GM12892 (cell line): ENCODE measurements at places on chromosomes 7 and 10.

DNA sequence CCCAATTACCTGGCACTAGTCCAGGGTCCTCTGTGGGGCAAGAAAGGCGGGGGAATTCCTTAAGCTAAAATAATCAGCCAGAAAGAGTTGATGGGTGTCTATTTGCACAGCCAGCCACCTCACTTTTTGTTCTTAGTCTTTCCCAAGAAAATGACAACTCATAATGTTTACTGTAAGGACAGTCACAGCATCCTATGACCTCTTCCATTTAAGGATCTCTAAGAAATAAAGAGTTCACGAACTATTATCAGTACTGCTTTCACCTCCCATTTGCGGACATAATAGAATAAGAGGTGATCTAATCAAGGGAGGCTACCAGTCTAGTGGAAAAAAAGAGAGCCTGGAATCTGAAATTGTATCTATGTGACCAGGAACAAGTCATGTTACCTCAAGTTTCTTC lies 72.4 kb upstream of the LRRC17 start:
- DNase-seq = no peak

DNA sequence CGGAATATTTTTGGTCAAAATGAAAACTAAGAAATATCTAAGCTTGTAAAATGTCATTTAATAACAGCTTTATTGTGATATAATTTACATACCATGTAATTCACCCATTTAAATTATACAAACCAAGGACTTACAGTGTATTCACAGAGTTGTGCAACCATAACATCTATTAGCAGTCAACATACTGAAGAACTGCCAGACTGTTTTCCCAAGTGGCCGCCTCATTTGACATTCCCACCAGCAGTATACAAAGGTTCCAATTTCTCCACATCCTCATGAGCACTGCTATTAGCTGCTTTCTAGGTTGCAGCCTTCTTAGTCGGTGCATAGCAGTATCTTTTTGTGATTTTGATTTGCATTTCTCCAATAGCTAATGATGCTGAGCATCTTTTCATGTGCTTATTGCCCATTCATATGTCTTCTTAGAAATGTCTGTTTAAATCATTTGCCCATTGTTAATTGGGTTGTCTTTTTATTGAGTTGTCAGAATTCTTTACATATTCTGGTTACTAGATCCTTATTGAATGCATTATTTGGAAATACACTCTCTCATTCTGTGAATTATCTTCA lies 153.0 kb upstream of the FGFR2 start:
- no peak for DNase-seq

- DNase-seq = no peak
Observed at GRCh38 chr7:140521421-140521820, 42.1 kb upstream of the MKRN1 start.

- DNase-seq = peak; percentile 53
Observed at GRCh38 chr7:831596-832166, 595 bp upstream of the SUN1 start.

GRCh38 chr10:102163342-102163989 lies 11.3 kb downstream of the NOLC1 start:
- DNase-seq = no peak

DNA sequence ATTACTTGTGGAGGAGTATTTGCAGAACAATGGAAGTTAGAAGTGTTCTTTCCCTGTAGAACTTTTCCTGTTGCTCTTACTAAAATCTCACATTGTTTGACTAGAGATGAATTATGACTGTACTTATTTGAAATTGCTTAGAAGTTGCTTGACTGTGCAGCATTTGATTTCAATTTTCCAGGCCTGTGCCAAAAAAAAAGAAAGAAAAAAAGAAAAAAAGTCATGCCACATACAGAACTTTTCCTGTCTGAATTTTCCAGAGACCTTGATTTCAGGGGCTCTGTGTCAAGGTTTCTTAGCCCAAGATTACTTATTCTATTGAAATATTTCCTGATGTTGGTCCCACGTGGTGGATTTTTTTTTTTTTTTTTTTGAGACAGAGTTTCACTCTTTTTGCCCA lies 3.5 kb upstream of the FAM171A1 start:
- DNase-seq = no peak

GRCh38 chr10:10193848-10194247 lies 823.8 kb upstream of the CELF2 start:
- no peak for DNase-seq

DNA sequence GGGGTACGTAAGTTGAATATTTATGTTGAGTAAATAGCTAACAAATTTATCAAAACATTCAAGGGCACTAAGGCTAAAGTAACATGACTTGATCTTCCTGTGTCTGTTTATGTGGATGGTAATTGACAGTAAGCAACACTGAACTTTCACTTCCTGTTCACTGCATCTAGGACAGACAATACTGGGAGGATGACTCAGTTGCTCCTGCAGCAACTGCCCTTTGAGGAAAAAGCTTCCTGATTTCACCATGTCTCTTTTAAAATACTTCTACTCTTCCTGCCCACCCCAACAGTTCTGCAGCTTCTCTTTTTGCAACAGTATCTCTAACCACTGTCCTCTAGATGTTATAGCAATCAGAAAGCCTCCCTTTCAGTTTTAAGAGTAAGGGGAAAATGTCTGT lies 76.6 kb upstream of the HGF start:
- DNase-seq = no peak

DNA sequence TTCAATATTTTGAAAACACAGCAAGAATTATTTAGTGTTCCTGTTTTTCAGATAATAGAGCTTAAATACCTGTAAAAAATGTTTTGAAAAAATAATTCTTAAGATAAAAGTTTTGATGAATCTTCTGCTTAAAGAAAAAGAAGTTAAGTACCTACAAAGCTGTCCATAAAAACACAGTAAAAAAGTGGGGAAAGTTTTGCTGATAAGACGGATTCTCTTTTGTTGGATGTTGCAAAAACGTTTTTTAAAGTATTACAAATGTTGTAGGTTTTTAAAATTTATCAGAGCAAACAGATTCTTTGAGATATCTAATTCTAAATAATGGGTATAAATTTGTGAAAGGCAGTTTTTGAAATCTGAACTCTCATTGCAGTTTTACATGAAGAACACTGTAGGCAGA lies 12.2 kb downstream of the DMTF1 start:
- DNase-seq = no peak

DNA sequence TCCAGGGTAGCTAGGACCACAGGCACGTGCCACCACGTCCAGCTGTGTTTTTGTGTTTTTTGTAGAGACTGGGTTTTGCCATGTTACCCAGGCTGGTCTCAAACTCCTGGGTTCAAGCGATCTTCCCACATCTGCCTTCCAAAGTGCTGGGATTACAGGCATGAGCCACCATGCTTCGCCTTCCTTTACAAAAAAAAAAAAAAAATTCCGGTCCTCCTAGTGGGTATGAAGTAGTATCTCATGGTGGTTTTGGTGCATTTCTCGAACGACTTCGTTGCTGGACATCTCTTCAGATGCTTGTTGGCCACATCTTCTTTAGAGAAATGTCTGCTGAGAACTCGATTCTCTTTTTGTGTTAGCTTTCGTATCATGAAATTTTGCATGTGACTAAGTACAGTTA lies 3.9 kb downstream of the PROSER2 start:
- DNase-seq = no peak

GRCh38 chr7:70923181-70923845 lies 208.6 kb upstream of the GALNT17 start:
- no peak for DNase-seq

GRCh38 chr10:689452-690371 lies at the start of gene DIP2C:
Gene DIP2C, minus strand, starts transcription at chr10:689668. Its CDS starts 90 bp downstream, at chr10:689578.
- no peak for DNase-seq

- DNase-seq = no peak
Observed at GRCh38 chr10:118259288-118259906, 82.7 kb downstream of the FAM204A start.

- no peak for DNase-seq
Observed at GRCh38 chr7:6623589-6624245, 8.3 kb downstream of the ZNF853 start.

- DNase-seq = no peak
Observed at GRCh38 chr10:97481071-97481470, 17.2 kb downstream of the MMS19 start.

DNA sequence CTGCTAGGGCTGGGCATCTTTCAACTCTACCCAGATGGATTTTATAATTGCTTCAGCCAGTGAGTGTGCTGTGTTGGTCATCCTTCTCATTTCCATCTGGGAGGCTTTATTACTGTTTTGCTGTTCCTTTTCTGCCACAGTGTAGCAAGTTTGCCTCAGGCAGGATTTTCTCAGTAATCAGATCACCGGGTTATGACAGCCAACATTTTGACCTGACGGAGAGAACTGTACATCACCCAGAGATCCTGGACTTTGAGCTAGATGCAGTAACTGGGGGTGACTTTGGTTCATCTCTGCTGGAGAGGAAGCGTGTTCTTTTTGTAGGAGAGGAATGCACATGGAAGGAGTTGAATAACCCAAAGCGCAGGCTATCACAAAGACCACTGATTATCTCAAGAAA lies 111.8 kb upstream of the AGR3 start:
- no peak for DNase-seq

DNA sequence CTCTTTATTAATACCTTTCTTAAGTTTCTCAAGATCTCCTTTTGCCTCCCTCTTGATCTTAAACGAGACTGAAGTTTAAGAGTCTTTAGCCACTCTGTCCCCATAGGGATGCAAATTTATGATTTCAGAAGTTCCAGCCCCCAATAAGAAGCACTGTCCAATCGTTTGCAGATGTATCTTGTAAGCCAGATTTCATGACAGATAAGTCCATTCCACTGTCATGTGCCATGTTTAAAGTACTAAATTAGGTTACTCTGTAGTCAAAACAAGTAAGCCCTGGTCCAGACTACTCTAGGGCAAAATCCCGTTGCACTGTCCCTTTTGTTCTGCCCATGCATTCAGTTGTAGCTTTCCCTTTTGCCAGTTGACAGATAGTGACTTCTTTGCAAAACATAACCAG lies 157.2 kb upstream of the KAT6B start:
- DNase-seq = no peak

- no peak for DNase-seq
Observed at GRCh38 chr10:111278266-111278665, 201.4 kb downstream of the ADRA2A start.

GRCh38 chr10:5012595-5012994 lies 8.9 kb upstream of the AKR1C2 start:
- no peak for DNase-seq

GRCh38 chr7:106965108-106965507 lies 79.4 kb upstream of the PRKAR2B start:
- DNase-seq = no peak
